Stimulated activated CD4-positive, alpha-beta T cell treated with anti-CD3 and anti-CD28 coated beads, Interleukin-1b, Interleukin-23, amount 100 ng/mL, for 24 hours (primary cell): ENCODE measurements at places on chromosomes 13 and 19.
A peak's percentile ranks its signal among the peaks of the same experiment; 100 is the strongest.

GRCh38 chr13:96431044-96431581 is 341.2 kb downstream of the HS6ST3 start:
- DNase-seq = no peak

DNA sequence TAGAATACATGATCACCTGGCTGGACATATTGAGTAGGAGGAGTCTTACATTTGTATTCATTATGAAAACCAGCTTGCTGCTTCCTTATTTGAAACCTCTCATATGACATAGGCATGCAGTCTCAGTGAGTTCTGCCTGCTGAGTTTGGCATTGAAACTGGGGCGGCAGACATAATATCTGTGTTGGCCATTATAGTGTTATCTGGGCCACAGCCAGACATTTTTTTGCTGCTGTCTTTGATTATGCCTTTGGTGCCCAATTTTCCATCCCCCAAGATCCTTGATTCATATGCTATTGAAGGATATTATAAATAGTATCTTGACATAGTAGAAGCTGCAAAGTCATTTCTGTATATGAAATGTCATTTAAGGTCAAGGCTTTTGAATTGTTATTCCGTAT is 15.8 kb downstream of the FREM2 start:
- DNase-seq = no peak

- DNase-seq = no peak
These were observed 1.2 kb upstream of the KLF16 start for GRCh38 chr19:1864480-1865171.

DNA sequence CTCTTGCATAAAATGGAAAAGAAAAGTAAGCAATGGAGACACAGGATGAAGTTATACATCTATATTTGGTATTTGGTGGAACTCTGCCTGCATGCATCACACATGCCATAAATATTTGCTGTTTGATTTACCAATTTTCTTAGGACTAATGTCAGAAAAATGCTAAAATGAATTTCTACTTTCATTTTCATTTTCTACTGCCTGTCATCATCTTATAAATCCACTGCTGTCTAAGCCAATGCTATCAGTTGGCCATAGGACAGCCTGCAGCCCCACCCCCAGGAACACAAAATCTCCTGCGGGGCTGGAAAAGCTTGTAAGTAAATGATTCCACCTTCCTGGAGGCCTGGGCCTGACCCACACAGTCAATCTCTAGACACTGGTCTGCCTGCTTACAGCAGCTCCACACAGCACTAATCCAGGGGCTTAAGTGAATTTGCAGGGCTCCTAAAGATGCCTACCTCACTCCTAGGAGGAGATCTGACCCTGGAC is 122.0 kb downstream of the ENOX1 start:
- DNase-seq = no peak

DNA sequence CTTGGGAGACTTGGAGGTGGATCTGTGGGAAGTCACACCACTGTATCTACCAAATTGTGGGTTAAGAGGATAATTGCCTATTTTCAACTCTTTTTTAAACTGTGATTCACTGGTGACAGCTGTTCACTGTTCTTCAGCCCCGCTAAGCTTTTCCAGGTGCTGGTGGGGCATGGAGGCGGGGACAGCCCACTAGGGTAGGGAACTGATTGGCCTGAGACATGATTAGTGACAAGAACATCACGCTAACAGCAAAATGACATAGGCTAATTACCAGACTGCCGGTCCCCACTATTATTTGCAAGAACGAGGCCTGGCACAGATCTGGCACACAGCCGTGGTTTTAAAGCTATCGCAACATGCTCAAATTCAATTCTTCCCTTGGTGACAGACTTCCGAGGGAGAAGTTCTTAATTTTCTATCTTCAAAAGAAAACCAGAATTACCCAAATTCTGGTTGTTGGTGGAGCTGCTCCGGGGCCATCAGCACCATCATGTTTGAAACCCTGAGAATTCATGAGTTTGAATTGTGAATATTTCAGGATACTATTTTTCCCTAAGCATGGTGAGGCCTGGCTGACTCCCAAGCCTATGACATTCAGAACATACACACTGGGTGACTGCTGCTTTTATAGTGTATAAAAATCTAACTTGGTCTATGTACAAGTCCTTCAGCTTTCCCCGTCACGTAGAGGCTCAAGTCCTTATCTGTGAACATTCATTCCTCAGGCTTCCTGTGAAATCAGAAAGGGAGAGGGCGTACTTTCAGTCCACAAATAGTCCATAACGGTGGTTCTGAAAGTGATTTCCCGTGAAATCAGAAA is 17.9 kb downstream of the DOCK9 start:
- no peak for DNase-seq

GRCh38 chr19:16258440-16258903 is 60.8 kb downstream of the AP1M1 start:
- no peak for DNase-seq

- DNase-seq = no peak
These were observed 6.3 kb downstream of the ICAM5 start for GRCh38 chr19:10295847-10296591.

DNA sequence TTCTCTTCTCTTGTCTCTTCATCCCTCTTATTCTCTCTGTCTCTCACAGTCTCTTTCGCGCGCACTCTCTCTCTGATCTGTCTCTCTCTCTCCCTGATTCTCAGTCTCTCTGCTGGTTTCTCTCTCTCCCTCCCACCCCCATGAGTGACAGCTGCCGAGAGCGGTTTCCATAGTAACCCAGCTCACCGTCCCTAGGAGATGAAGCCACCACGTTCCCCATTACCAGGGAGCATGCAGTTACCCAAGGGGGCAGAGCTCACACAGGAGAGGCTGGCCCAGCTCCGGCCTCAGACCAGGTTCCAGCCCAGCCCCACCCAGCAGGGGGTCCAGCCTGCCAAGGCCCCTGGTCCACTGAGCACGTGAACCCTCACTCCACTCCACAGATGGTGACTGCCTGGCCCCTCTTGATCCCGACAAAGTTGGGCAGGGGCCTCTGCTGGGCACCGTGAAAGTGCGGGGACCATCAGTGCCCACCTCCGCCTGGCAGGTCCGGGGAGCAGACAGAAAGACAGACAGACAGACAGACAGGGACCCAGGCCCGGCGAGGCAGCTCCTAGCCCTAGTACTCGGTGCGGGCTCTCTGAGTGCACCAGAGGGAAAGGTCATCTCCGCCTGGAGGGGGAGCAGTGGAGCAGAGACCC is 50.6 kb downstream of the CELF5 start:
- no peak for DNase-seq

DNA sequence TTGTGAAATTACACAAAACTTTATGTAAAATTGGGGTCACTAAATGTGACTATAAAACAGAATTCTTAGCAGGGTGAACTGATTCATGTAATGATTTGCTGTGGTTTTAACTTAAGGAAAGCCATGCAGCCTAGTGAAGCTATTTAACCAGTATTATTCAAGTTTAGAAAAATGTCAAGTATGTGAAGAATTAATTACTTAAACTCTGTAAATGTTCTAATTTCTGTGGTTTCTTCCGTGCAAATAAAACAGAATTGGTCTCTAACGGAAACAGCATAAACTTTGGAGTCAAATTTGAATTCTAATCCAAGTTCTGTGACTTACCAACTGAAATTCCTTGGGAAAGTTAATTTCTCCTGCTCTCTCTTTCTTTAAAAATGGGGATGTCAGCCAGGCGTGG is 13.3 kb downstream of the CDC16 start:
- no peak for DNase-seq

- DNase-seq = no peak
These were observed 865 bp upstream of the CRLF1 start for GRCh38 chr19:18607226-18608101.

- no peak for DNase-seq
These were observed 10.3 kb downstream of the THSD1 start for GRCh38 chr13:52395704-52396103.

GRCh38 chr19:47726467-47726866 is 13.2 kb downstream of the EHD2 start:
- no peak for DNase-seq

DNA sequence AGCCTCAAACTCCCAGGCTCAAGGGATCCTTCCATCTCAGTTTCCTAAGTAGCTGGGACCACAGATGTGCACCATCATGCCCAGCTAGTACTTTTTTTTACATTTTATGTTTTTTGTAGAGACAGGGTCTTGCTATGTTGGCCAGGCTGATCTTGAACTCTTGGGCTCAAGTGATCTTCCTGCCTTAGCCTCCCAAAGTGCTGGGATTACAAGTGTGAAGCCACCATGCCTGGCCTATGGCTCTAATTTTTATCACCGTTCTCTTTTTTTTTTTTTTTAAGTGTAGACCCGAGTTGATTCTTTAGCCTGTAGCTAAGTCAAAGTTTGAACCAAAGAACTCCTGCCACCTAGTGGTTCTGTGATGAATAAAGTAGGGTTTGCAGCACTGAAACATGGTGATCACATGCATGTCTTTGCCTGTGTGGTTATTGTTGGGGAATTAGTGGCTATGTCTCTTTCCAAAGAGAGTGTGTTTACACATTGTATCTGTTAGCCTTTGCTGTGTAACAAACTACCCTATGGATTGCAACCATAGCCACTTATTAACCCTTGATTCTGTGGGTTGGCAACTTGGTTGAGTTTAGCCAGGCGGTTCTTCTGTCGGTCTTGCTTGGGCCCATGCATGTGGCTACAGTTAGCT is 11.6 kb downstream of the NFILZ start:
- no peak for DNase-seq

GRCh38 chr13:96730676-96731075 is 263.6 kb downstream of the OXGR1 start:
- DNase-seq = no peak

DNA sequence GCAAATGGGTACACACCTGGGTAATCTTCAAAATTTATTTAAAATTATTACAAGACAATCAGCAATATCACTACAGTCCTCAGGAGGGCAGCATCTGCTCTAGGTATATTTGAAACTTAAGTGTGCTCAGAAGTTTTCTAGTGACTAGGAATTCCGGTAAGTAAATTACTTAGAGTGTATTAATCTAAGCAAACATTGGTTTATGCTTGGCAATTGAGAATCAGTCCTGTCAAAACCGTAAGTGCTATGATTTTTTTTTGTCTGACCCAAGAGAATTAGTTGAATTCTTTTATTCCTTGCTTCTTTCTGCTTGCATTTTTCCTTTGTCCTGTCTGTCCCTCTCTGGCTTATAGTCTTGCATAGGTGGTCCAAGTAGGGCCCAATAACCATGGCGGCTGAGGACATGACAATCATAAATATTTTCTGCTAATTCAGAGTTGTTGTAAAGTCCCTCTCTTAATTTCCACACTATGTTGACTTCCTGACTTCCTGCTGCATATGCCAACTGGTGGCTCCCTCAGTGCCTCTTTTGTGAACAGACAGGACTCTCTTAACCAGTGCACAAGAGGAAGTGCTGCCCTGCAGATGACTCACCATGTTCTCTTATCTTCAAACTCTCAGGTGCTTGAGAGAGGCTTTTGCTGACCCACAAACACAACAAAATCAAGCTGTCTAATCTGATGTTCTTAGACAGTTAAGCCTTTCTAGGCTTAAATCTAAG is 82.2 kb downstream of the SLAIN1 start:
- DNase-seq = no peak

- no peak for DNase-seq
These were observed 583 bp downstream of the TECR start for GRCh38 chr19:14530005-14530348.

DNA sequence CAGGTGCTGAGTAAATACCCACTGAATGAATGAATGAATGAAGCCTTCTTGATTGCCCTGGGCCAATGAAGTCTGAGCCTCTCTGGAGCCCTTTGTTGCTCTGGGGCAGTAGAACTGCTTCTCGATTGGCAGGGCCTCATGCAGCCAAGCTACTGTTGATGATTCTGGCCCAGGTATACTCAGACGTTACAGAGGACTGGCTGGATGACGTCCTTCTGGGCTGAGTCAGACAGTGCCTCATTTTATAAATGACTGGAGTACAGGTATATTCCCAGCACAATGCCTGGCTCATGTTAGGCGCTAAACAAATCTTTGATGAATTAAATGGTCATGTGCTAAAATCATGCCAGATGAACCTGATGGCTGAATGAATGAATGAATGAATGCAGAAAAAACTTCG is 243.8 kb upstream of the MAB21L1 start:
- no peak for DNase-seq

DNA sequence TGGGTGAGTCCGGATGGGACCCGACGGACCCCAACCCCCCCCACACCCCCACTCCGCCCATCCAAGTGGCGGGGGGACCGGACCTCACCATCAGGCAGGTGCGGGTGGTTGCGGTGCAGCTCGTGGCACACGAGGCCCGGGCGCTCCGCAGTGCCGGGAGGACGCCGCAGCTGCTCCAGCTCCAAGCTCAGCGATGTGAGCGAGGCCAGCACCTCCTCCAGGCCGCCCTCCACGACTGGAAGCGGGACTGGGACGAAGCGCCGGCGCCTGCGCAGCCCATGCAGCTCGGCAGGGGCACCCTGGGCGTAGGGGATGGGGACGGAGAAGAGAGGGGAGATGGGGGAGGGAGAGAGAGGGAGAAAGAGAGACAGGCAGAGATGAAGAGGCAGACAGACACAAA is 30.1 kb upstream of the OLFM2 start:
- DNase-seq = no peak

DNA sequence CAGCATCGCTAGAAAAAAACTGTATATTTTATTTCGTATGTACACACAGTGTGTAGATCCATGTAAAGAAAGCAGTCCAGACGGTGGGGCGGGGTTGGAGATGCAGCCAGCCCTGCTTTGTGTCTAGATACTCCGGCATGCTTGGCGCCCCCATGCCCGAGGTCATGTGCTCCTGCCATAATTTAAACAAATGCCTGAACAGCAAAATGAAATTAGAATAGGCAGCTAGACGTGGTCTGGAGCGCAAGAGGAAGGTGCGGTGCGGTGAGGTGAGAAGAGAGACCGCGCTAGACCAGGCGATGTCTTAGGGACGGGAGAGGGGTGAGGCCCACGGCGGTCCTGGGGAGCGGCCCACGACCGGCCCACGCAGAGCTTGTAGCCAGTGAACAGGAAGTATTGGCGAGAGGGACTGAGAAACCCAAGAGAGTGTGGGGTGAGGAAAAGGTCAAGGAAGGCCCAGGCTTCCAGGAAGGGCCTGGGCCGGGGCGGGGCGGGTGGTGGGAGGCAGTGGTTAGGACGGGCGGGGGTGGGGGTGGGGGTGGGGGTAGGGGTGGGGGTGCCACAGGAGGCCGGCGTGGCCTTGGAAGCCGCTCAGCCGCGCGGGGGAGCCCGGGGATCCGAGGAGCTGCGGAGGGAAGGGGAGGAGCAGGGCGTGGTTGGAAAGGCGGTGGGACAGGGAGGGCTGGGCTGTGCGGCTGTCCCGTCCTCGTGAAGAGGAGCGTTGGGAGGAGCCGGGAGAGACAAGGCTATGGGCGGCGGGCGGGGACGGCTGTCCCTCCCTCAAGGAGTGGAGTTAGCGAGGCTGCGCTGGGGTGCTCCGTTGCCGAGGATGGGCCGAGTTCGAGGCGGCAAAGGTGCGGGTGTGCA is 254.7 kb upstream of the SGCG start:
- DNase-seq = no peak

GRCh38 chr19:45529420-45529785 is 22.1 kb downstream of the VASP start:
- no peak for DNase-seq

GRCh38 chr13:33283195-33283911 is 2.2 kb downstream of the STARD13 start:
- no peak for DNase-seq

- no peak for DNase-seq
These were observed 130.3 kb downstream of the USP12 start for GRCh38 chr13:27041341-27041740.

GRCh38 chr13:41900918-41901317 is 60.0 kb downstream of the VWA8 start:
- DNase-seq = peak; percentile 17
